ENCODE measurements at places on chromosomes 12 and 14. TPM values are rescaled to one million over a fixed set of nuclear protein-coding genes. Genes with fewer than 3 reads are reported as not detected.

TMEM253 gene
- total RNA-seq = not detected

- peak; percentile 92 for DNase-seq
Observed at GRCh38 chr12:124786061-124786964, 77.4 kb downstream of the SCARB1 start.

ALX1 gene
- total RNA-seq = not detected

SPX gene
- 1.2 TPM for total RNA-seq

GRCh38 chr12:4794491-4794890 lies 74.3 kb downstream of the GALNT8 start:
- no peak for DNase-seq

GRCh38 chr14:21102521-21103410 lies 1.9 kb downstream of the TMEM253 start:
- DNase-seq = no peak

DNA sequence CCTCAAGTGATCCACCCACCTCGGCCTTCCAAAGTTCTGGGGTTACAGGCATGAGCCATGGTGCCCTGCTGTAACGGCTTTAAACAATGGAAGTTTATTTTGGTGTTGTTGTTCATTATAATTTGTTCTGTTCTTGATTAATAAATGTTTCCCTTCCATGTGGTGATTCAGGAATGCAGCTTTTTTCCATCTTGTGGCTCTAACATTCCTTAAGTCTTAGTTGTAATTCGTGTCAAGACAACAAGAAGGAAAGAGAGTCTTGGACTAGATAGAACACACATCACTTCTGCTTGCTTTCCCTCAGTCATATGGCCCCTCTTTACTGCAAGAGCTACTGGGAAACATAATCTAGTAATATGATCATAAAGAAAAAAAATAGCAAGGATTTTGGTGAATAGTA lies 211.6 kb downstream of the SLC6A15 start:
- DNase-seq = no peak

TMEM132D gene
- total RNA-seq = not detected

- DNase-seq = no peak
Observed at GRCh38 chr14:51208982-51209381, 31.1 kb upstream of the TMX1 start.

WBP11 gene
- 45.0 TPM for total RNA-seq

DLK1 gene
- not detected for total RNA-seq

- DNase-seq = no peak
Observed at GRCh38 chr12:57764662-57765002, 2.2 kb downstream of the CYP27B1 start.

DNA sequence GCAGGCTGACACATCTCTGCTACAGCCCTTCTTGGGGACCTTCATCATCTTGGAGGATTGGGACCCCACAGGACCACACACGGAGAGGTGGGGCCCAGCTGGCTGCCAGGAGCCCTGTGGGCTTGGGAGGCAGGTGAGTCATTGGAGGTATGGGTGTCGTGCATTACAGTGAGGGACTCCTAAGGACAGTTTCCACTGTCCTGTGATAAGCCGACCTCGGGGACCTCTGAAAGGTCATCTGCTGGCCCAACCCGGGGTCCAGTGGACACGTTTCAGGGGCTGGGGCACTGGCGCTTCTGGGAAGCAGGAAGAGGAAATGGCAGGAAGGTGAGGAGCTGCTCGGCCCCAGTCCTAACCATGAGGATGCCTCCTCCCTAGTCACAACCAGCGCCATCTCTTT lies 238.0 kb downstream of the BCL11B start:
- no peak for DNase-seq

GPR135 gene
- total RNA-seq = 3.1 TPM

ADCK1 gene
- total RNA-seq = 23.0 TPM

AMDHD1 gene
- total RNA-seq = 2.2 TPM

DNA sequence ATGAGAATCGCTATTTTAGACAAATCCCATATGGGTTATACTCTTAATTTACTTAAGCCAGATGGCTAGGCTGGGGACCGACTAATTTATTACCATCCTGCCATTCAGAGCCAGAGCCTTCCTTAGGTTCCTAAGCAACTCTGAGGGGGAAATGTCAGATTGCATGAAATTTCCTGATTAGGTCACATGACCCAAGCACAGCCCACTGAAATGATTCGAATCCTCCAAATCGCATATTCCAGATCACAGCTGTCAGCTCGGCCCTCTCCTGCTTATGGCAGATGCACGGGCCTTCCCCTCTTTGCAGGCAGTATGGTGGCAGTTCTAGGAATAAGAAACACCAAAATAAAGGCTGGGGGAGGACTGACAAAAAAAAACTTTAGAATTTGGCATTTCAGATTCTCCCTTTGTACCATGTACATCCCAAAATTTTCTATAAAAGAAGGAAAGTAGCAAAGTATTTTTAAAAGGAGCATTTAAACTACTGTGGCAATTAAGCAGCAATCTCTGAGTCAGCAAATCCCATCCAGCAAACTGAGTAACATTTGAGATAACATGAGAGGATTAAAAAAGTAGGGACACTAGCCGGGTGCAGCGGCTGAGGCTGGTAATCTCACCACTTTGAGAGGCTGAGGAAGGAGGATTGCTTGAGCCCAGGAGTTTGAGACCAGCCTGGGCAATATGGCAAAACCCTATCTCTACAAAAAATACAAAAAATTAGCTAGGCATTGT lies 30.5 kb upstream of the NUDT4 start:
- DNase-seq = no peak

PLEK2 gene
- 4.4 TPM for total RNA-seq

DNA sequence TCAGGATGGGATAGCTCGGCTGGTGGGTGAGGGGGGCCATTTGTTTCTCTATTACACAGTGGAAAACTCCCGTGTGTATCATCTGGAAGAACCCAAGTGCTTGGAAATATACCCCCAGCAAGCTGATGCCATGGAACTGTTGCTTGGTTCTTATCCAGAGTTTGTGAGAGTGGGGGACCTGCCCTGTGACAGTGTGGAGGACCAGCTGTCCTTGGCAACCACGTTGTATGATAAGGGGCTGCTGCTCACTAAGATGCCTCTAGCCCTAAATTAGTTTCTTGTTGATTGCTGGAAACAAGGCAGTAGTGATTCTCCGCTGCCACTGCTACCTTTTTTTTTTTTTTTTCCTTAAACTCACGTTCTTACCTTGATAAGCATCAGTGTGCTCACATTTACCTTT lies 1.9 kb downstream of the RIOX1 start:
- no peak for DNase-seq

All from upper lobe of left lung (tissue), 6 donors.